Muscle of leg (tissue), 16 donors: ENCODE measurements at places on chromosomes 4 and X.
A peak's percentile ranks its signal among the peaks of the same experiment; 100 is the strongest.

DNA sequence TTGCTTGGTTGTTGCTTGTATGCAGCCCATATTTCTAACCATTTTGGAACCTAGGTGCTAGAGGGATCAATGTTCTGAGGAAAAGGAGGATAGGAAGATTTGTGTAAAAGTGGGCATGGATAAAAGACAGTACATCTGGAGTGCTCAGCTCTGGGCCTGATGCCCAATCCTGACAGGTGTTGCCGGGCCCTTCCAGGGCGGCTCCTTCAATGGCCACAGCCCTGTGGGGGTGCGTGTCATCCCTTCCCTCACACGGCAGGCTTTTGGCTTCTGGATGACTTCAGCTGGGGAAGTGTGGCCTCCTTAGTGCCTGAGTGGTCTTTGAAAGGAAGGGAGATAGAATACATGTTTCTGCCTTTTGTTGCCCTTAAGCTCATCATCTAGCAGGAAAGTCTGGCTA is 47.2 kb downstream of the NELFA start:
- H3K4me1 ChIP-seq = peaks cover 3% of the 10 kb centered on the region
- H3K36me3 ChIP-seq = peaks cover 77% of the 10 kb centered on the region
- no peak for DNase-seq
- no peaks in the 10 kb centered on the region for H3K27me3 ChIP-seq

GRCh38 chr4:66681962-66682361 is 863.3 kb downstream of the CENPC start:
- no peak for DNase-seq
- H3K27me3 ChIP-seq = no peaks in the 10 kb centered on the region
- no peak overlapping the region for H3K27ac ChIP-seq
- H3K4me1 ChIP-seq = no peaks in the 10 kb centered on the region

DNA sequence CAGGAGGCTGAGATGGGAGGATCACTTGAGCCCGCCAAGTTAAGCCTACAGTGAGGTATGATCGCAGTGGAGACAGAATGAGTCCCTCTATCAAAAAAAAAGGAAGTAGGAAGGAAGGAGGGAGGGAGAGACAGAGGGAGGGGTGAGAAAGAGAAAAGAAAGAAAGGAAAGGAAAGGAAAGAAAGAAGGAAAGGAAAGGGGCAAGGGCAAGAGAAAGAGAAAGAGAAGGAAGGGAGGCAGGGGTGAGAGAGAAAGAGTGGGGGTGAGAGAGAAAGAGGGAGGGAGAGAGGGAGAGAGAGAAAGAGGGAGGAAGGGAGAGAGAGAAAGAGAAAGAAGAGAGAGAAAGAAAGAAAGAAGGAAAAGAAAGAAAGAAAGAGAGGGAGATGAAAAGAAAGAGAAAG is 13.2 kb downstream of the ELF2 start:
- DNase-seq = no peak
- no peak overlapping the region for H3K27ac ChIP-seq
- no peaks in the 10 kb centered on the region for H3K27me3 ChIP-seq

DNA sequence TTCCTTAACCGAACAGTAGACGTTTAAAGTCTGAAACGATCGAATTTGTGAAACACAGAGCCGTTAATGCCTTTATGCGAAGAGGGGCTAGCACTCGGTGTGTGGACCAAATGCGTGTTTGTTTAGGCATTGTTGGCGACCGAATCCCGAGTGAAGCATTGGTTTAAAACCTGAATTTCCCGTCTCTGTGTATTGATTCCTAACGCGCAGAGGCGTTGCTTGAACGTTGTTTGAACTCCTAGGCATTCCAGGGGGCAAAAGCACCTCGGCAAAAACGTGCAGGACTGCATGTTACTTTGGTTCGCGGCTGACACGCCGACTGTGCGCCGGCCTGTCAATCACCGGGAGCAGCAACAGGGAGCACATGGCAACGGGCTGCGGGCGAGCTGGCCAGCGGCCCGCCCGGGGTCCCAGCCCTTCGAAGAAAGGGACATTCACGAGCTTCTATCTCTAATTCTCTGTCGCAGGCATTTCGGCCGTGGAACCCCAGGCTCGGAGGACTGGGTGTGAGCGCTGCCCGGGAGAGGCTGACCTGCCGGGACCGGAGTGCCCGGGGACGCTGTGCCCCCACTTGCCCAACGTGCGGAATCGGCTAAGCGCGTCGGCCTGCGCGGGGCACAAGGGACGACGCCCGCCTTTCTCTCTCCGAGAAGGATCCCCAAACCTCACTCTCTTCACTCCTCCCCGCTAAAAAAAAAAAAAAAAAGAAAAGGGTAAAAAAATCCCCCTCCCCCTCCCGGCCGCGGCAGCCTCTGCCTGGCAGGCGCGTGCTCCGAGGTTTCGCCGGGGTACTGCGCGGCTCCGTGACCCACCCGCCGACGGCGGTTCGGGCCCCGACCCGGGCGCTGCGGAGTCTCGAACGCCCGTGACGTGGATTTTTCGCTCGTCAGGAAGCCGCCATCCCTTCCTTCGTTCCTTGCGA is 810 bp downstream of the SPRY1 start:
- peaks cover 27% of the 10 kb centered on the region for H3K36me3 ChIP-seq
- H3K27ac ChIP-seq = peak overlapping the region; percentile 98
- H3K4me1 ChIP-seq = peaks cover 12% of the 10 kb centered on the region
- no peaks in the 10 kb centered on the region for H3K27me3 ChIP-seq

- H3K27me3 ChIP-seq = no peaks in the 10 kb centered on the region
- H3K36me3 ChIP-seq = no peaks in the 10 kb centered on the region
- H3K4me1 ChIP-seq = no peaks in the 10 kb centered on the region
- no peak overlapping the region for H3K4me3 ChIP-seq
- DNase-seq = no peak
- H3K27ac ChIP-seq = no peak overlapping the region
These were observed 41.1 kb upstream of the TMEM184C start for GRCh38 chr4:147576084-147576483.

DNA sequence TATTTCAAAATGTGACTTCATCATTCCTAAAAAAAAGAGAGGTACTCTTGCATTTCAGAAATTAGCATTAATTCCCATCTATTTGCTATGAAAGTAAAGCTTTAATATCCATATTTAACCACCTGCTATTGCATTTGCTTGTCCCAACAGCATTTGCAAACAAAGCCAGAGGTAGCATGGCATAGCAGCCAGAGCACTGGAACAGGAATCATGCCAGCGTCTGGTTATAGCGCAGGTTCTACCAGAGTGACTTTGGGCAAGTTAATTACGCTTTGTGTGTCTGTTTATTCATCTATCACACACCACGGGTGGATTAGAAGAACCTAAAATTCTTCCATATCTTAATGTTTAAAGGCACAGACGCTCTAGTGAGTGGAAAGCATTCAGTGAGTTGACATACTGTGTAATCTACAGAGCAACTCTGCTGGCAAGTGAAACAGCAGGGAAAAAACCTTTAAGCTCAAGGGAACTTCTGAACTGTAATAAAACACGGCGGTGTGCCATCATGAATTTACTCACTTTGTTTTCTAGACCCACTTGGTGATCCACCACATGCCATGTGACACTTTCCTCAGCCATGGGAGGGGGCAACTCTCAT is 76.6 kb upstream of the QRFPR start:
- no peaks in the 10 kb centered on the region for H3K36me3 ChIP-seq
- H3K27ac ChIP-seq = no peak overlapping the region
- no peaks in the 10 kb centered on the region for H3K4me1 ChIP-seq
- peak; percentile 22 for DNase-seq

DNA sequence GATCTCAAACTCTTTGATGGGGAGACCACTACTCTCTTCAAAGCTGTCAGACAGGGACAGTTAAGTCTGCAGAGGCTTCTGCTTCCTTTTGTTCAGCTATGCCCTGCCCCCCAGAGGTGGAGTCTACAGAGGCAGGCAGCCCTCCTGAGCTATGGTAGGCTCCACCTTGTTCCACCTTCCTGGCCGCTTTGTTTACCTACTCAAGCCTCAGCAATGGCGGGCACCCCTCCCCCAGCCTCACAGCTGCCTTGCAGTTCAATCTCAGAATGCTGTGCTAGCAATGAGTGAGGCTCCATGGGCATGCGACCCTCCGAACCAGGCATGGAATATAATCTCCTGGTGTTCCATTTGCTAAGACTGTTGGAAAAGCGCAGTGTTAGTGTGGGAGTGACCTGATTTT is 42.1 kb upstream of the UGT2B10 start:
- no peak overlapping the region for H3K4me3 ChIP-seq
- no peak overlapping the region for H3K27ac ChIP-seq
- no peaks in the 10 kb centered on the region for H3K27me3 ChIP-seq
- H3K4me1 ChIP-seq = no peaks in the 10 kb centered on the region
- H3K36me3 ChIP-seq = no peaks in the 10 kb centered on the region

- H3K36me3 ChIP-seq = no peaks in the 10 kb centered on the region
- no peaks in the 10 kb centered on the region for H3K27me3 ChIP-seq
- DNase-seq = no peak
- H3K4me1 ChIP-seq = peaks cover 33% of the 10 kb centered on the region
- peak overlapping the region; percentile 75 for H3K27ac ChIP-seq
- H3K4me3 ChIP-seq = no peak overlapping the region
These were observed 31.0 kb downstream of the TMEM131L start for GRCh38 chr4:153497091-153497531.

DNA sequence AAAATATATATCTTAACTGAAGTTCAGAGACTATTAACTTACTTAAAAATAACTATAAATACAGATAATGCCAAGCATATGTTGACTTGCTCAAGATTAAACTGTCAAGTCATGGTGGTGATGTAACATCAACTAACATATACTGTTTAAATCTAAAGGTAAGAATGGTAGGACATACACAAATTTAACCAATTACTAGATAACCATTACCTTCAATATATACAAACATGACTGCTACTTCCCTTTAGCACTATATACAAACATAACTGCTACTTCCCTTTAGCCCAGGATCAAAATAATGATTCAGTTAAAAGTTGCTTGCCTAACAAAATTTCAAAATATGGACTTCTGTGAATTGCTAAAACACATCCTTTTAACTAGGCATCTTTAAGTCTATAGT is 14.9 kb downstream of the HNRNPD start:
- no peak overlapping the region for H3K27ac ChIP-seq
- H3K27me3 ChIP-seq = no peaks in the 10 kb centered on the region
- peaks cover 2% of the 10 kb centered on the region for H3K4me1 ChIP-seq
- H3K4me3 ChIP-seq = no peak overlapping the region
- H3K36me3 ChIP-seq = peaks cover 21% of the 10 kb centered on the region
- no peak for DNase-seq

GRCh38 chr4:156298230-156298629 is 344.6 kb upstream of the CTSO start:
- peak; percentile 95 for DNase-seq
- peaks cover 10% of the 10 kb centered on the region for H3K4me1 ChIP-seq
- no peak overlapping the region for H3K4me3 ChIP-seq
- H3K27ac ChIP-seq = peak overlapping the region; percentile 82
- H3K27me3 ChIP-seq = no peaks in the 10 kb centered on the region

DNA sequence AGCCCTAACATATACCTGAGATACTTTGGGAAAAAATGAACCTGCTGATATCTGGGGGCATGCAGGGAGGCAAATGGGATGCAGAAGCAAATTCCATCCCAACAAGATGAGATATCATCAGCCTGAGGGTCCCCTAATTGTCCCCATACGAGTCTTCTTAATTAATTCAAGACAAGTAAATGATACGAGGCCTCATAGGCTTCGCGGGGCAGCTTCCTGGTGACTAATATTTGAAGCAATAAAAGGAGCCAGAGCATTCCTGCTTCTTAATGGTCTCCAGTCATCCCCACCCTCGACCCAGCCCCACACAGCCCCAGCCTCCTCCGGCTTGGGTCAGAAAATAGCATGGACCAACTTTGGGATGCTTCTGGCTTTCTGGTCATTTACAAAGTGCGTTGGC is 99.6 kb upstream of the MSX1 start:
- peaks cover 49% of the 10 kb centered on the region for H3K27me3 ChIP-seq
- no peak overlapping the region for H3K27ac ChIP-seq
- no peak for DNase-seq
- peaks cover 3% of the 10 kb centered on the region for H3K4me1 ChIP-seq
- H3K4me3 ChIP-seq = no peak overlapping the region

DNA sequence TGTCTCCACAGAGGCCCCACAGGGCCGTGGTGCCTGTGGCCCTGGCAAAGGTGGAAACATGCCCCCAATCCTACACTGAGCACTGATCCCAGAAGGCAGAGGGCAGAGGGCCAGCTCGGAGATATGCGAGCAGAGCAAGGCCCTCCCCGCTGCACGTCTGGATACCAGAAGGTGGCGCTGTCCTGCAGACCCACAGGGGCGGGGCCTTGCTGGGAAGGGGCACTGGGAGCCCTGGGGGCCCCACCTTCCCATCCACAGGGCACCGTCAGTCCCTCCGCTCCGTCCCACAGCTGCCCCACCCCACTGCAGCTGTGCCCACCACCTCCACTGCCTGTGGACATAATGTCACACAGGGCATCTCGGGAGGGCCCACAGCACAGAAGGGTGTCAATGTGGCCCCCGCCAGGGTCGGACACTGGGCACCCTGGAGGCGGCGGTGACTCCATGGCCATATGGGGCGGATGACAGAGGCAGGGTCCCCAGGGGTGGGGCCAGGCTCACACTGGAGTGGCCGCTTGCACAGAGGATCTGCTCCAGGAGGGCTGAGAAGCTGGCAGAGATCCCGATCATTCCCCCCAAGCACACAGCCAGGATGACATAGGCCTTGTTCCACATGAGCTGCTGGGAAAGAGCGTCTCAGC is 4.8 kb downstream of the SLC49A3 start:
- H3K36me3 ChIP-seq = peaks cover 18% of the 10 kb centered on the region
- peaks cover 88% of the 10 kb centered on the region for H3K4me1 ChIP-seq
- H3K27ac ChIP-seq = peak overlapping the region; percentile 74
- DNase-seq = peak; percentile 82
- H3K4me3 ChIP-seq = no peak overlapping the region

DNA sequence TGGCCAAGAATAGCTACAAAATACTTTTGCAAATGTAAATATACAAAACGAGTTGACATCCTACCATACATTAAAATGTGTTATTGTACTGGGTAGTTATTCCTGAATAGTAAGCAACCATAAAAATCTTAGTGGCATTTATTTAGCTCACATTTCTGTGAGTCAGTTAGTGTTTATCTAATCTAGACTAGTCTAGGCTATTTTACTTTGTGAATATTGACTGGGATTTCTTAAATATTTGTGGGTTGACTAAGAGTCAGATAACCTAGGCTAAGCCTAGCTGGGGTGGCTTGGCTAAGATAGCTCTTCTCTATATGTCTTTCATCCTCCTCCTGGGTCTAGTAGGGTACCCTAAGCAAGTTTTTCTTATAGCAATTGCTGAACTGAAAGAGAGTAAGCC is 543.8 kb upstream of the DIAPH2 start:
- no peaks in the 10 kb centered on the region for H3K27me3 ChIP-seq
- no peak for DNase-seq
- H3K4me3 ChIP-seq = no peak overlapping the region
- H3K36me3 ChIP-seq = no peaks in the 10 kb centered on the region
- no peak overlapping the region for H3K27ac ChIP-seq

GRCh38 chr4:148487181-148487580 is 45.0 kb upstream of the NR3C2 start:
- H3K27me3 ChIP-seq = no peaks in the 10 kb centered on the region
- H3K4me1 ChIP-seq = no peaks in the 10 kb centered on the region
- no peak overlapping the region for H3K4me3 ChIP-seq
- no peaks in the 10 kb centered on the region for H3K36me3 ChIP-seq
- H3K27ac ChIP-seq = no peak overlapping the region
- DNase-seq = no peak

- no peak overlapping the region for H3K4me3 ChIP-seq
- no peak overlapping the region for H3K27ac ChIP-seq
- H3K4me1 ChIP-seq = no peaks in the 10 kb centered on the region
- H3K27me3 ChIP-seq = no peaks in the 10 kb centered on the region
- no peaks in the 10 kb centered on the region for H3K36me3 ChIP-seq
These were observed 893.5 kb downstream of the TRIML1 start for GRCh38 chr4:189032606-189033338.

GRCh38 chr4:183229397-183229796 is 90.7 kb downstream of the CLDN22 start:
- no peak overlapping the region for H3K4me3 ChIP-seq
- DNase-seq = no peak
- H3K4me1 ChIP-seq = no peaks in the 10 kb centered on the region
- no peak overlapping the region for H3K27ac ChIP-seq
- no peaks in the 10 kb centered on the region for H3K27me3 ChIP-seq
